ENCODE measurements at places on chromosomes 11 and 22.

- DNase-seq, result no peak
These were observed 160.8 kb upstream of the NECTIN1 start for GRCh38 chr11:119889728-119890280.

- no peak for DNase-seq
These were observed 20.0 kb downstream of the IRAG1 start for GRCh38 chr11:10673501-10674062.

- DNase-seq, result no peak
These were observed 64.9 kb downstream of the BCR start for GRCh38 chr22:23245045-23245798.

- no peak for DNase-seq
These were observed 578.5 kb downstream of the TBC1D22A start for GRCh38 chr22:47340851-47341436.

GRCh38 chr22:44783581-44783980, 31.2 kb downstream of the ARHGAP8 start:
- DNase-seq, result no peak

- no peak for DNase-seq
These were observed 316.0 kb downstream of the ETS1 start for GRCh38 chr11:128271401-128271800.

DNA sequence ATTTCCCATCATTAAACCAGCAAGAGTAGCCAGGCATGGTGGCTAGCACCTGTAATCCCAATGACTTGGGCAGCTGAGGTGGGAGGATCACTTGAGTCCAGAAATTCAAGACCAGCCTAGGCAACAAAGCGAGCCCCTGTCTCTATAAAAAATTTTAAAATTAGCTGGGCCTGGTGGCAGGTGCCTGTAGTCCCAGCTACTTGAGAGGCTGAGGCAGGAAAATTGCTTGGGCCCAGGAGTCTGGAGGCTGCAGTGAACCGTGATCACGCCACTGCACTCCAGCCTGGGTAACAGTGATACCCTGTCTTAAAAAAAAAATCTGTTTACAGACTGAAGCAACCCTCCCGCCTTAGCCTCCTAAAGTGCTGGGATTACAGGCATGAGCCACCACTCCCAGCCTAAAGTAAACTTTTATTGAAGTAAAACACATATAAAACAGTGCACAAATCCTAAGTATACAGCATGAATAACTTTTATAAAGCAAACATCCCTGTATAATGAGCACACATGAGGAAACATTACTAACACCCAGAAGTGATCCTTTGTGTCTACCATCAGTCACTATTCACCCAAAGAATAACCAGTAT, 12.6 kb downstream of the UCP3 start:
- no peak for DNase-seq

DNA sequence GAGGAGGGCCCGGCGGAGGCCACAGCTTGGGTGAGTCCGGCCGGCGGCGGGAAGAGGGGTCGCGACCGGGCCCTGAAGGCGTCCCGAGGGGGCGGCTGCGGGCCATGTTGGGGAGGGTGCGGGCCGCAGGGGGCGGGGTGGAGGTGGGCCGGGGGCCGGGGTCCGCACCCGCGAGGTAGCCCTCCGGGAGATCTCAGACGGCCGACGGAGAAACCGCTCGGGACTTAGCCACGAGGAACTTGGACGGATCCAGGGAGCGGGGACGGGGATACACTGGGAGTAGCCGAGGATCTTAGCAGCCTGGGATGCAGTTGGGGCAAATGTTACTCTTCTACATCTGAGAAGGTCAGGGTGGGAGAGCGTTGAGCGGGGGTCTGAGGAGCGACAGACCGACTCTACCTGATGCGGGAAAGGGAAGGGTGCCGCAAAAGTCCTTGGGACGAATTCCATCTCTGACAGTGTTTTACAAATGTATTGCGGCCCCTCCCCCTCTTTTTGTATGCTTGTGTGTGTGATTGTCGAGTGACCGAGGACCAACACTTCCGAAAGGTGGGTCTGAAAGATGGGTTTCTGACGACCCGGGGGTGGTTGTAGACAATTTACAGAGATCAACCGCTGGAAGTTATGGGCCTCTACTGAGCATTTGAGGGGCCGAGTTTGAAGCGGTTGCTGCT, 658 bp downstream of the STIP1 start:
- no peak for DNase-seq

- DNase-seq, result no peak
These were observed 24.8 kb upstream of the CALCB start for GRCh38 chr11:15048616-15049015.

DNA sequence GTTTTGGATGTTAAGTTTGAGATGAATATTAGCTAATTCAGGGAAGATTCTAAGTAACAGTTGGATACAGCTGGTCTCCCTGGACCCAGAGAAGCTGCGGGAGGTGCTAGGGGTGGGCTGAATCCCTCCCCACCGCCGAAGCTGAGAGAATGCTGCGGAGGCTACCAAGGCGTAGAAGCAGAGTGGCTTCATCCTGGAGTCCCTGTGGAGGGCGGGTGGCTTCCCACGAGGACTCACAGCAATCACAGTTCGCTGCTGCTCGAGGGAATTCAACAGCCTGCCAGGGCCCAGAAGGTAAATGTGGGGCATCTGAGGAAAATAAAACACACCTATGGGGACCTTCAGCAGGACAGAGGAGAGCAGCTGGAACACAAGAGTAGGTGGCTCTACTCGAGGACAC, 11.1 kb upstream of the B3GAT1 start:
- no peak for DNase-seq

DNA sequence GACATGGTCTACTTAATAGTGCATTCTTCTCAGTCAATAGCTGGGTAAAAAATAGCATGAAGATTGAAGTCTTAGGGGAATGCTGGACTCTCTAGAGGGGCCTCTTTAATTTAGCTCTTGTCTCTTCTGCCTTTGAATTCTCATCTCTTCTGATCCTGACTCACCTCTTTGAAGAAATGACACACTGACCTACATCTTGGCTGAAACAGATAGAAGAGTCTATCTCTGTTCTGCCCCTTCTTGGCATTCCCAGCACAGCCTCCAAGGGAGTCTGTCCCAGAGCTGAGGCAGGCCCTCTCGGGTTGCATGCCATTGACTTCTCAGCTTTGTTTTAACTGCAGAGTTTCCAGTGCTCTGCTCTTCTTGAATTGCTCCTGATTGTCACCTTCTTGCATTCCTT, 55.7 kb downstream of the PTPRJ start:
- no peak for DNase-seq

- no peak for DNase-seq
These were observed 53.2 kb downstream of the TSPAN18 start for GRCh38 chr11:44779736-44780520.

- DNase-seq, result no peak
These were observed 98.1 kb downstream of the GAB2 start for GRCh38 chr11:78319453-78319955.

DNA sequence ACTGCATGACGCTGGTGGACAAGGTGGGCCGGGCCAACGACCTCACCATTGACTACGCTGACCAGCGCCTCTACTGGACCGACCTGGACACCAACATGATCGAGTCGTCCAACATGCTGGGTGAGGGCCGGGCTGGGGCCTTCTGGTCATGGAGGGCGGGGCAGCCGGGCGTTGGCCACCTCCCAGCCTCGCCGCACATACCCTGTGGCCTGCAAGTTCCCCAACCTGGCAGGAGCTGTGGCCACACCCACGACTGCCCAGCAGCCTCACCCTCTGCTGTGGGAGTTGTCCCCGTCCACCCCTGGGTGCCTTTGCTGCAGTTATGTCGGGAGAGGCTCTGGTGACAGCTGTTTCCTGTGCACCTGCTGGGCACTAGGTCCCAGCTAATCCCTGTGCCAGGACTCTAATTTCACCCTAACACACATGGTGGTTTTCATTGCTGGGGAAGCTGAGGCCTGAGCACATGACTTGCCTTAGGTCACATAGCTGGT, 49.0 kb upstream of the PPP6R3 start:
- DNase-seq, result no peak

- no peak for DNase-seq
These were observed 330.5 kb downstream of the TENM4 start for GRCh38 chr11:79110321-79110720.

DNA sequence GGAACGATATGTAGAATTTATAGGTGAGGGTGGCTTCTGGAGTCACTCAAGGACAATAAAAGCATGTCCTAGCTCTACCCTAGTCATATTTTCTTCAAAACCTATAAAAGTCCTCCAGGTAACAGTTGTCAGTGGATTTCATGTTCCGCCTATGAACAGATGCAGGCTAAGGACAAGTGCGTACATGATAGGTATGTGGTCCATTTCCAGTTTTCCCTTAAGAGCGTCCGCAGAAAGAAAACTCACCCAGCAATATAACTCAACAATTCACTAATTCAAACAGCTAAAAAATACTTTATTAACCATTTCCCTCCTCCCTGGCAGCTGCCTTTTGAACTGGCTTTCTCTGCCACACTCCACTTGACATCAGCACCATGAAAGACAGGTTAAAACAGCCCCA, 50.2 kb upstream of the CCDC34 start:
- no peak for DNase-seq

DNA sequence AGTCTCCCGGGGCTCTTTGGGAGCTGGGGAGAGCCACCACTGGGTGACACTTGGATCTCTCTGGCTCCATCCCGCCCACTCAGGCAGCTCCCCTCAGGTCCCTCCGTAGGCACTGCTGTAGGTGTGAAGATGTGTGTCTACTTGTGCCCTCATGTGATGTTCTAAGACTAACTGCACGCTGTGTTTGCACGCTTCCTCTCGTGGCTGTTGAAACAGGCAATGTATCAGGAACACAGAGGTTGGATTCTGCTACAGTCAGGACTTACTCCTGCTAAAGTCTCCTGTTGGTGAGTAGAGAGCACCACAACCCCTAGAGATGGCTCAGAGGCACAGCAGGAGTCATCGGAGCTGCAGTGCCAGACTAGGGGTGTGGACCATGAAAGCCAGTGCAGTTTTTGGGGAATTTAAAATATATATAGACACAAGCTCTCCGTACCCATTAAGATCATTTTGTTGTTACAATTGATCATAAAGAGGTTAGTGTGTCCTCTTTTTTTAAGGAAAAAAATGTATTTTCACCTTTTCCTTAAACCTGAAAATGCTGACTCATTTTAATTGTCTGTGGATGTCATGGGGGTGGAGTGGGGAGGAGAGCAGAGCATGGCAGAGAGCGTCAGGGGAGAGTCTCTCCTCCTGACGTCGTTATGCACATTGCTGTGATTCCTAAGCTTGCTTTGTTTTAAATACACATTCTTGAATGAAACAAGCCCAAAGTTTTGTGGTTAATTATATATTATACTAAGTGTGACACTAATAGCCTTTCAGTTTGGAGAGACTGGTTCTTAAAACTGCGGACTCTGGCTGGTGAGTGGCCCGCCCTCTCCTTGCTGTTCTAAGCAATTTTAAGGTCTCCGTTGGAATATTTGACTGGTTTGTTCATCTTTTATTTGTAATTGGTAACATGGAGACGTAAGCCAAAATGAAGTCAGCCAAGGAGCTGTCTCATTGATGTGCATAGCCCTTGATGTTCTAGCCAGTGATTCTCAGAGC, 16.2 kb upstream of the CTTN start:
- no peak for DNase-seq

All from activated CD4-positive, CD25-positive, alpha-beta regulatory T cell (primary cell).